ENCODE measurements at places on chromosomes 2 and 18.

- DNase-seq = no peak
Measured at GRCh38 chr2:85183479-85183878, 50.3 kb downstream of the TCF7L1 start.

- no peak for DNase-seq
Measured at GRCh38 chr18:23903971-23904370, 110.6 kb upstream of the TTC39C start.

DNA sequence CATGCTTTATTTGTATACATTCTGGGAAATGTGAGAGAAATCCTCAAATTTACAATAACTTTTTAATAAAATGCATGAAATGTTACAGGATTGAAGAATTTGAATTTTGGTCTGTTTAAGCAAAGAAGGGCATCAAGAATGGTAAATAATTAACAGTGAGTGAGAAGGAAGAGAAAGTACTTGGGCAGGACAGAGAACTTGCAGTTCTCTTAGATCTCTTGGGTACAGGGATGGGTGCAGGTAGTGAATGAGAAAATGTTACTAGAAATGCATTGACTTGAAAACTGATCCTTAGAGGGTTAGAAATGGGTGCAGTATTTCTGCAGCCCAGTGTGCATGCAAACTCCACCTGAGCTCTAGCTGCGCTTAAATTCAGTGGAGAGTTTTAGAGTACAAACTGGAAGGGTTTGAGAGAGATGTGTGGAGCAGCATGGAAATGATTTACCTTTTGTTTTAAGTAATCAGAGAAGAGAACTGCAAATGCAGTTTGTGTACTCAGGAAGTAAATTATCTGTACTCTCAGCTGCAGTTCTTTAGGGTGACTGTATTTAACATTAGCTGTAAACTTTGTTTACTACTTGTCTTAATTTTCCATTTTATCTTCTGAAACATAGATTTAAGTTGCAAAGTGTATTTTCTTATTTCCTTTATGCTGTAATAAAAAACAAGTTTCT lies 51.0 kb upstream of the RAB27B start:
- DNase-seq = no peak

GRCh38 chr2:64869126-64869525 lies 120.1 kb upstream of the SLC1A4 start:
- DNase-seq = no peak

DNA sequence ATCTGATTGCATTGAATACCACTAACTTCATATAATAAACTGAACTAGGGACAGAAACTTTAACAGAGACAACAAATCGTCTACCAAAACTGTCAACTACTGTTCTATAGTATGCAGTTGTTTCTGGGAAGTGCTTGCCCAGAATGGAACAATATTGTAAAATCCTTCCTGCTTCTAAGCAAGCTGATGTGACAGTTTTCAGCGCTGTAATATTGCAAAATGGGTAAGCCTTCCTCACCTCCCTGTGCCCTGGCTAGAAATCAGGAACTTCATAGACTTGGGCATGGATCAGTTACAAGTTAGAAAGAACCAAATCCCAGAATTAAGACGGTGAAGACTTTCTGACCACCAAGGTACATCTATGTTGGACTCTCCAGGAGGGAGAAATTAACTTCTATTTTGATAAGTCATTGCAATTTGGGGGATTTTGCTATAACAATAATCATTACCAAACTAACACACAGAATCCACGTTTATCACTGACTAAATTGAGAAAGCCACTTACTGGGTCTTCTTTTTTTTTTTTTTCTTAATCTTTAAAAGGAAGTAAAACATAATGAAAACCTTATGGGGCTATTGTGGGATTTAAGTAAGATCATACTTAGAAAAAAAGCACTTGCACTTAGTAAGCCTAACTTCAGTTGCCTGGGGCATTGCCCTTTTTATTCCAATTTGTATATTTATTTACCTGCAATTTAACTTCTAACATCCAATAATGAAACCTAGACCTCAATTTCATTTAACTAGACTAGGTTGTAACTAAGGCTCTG lies 261.5 kb downstream of the TRIB2 start:
- DNase-seq = no peak

DNA sequence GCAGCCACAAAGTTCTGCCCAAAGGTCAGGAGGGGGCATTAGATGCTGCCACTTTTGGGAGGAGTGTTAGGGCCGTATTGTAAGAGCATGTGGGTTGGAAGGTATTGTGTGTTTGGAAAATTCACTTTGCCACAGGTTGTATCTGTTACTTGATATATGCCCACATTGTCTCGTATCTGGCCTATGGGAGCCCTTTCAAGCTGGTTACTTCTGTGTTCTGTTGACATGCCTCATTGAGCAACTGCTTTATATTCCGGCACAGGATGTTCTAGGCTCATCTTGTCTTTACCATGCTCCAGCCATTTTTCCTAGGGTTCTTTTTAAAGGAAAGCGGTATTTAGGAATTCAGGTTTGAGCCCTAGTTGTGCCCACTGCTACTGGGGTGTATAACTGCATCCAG lies 6.0 kb downstream of the ADNP2 start:
- no peak for DNase-seq

DNA sequence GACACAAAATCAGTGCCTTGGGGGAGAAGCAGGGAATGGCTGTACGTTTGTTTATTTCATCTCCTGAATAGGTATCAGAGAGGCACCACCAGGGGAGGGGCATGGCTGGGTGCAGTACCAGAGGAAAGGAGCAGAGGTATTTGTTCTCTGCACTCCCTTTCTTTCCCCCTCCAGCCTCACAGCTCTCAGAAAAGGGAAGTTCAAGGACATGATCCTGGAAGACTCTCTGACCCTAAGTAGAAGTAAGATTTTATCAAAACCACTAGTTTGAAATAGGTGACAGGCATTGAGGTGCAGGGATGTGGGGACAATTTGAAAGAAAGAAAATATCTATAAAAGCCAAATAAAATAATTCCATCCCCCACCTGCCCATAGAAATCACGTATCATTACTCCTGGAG lies 136.5 kb downstream of the LRRTM1 start:
- no peak for DNase-seq

GRCh38 chr2:132797556-132797955 lies 127.6 kb upstream of the LYPD1 start:
- DNase-seq = no peak

DNA sequence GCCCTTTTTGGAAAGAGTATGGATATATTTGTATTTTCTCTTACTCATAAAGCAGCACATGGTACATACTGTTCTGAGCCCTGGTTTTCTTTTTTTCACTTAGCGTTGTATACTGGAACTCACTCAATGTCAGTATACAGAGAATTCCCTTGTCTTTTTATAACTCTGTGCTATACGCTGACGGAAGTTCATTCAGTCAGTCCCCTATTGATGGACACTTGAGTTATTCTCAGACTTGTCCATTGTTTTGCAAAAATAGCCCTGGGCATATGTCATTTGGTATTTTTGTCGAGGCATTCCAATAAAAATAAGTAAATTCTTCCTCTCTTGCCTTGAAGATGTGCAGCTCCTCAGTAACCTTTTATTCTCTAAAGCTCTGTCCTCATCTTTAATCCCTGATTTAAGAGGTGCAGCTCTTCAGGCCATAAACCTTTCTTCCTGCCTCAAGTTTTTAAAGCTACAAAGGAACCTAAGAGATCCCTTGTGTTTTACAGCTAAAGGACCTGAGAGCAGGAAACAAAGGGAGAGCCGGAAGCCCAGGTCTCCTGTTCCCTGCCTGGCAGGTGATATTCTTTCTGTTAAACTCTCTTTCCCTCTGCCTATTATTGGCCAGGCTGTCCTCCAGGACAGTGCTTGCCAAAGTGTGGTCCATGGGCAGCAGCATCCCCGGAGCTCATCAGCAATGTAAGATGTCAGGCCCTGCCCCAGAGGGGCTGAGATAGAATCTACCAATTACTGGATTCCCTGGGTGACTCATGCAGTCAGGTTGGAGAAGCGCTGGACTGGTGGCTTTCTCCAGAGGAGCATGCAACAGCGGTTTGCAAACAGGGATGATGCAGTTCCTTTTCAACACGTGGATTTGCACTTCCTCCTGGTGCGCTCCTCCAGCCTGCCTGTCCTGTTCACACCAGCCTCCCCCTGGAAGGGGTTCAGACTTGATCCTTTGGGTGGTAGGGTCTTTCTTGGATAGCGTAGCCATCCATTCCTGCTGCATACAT lies 158.0 kb downstream of the NEDD4L start:
- no peak for DNase-seq

- no peak for DNase-seq
Measured at GRCh38 chr2:67479261-67479660, 82.1 kb downstream of the ETAA1 start.

- DNase-seq = no peak
Measured at GRCh38 chr2:134835471-134835870, 2.9 kb upstream of the ACMSD start.

GRCh38 chr2:174142290-174142689 lies 106.0 kb downstream of the OLA1 start:
- no peak for DNase-seq
